ENCODE measurements at places on chromosomes 12 and 14.

DNA sequence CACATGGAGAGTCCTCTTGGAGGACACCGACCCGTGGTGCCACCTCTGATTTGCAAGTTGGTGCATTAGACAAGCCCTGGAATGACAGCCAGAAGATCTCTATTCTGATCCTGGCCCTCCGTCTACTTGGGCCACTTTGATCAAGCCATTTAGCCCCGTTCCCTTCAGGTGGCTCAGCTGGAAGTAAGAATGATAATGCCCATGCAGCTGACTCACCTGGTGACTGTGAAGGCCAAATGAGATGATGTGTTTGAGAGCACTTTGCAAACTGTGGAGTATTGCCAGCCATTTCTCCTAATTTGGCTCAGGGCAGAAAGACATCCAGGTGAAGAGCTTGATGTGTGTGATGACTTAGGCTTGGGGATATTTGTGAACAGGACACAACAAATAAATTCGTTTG lies 165.9 kb downstream of the ETV6 start:
- DNase-seq = no peak

DNA sequence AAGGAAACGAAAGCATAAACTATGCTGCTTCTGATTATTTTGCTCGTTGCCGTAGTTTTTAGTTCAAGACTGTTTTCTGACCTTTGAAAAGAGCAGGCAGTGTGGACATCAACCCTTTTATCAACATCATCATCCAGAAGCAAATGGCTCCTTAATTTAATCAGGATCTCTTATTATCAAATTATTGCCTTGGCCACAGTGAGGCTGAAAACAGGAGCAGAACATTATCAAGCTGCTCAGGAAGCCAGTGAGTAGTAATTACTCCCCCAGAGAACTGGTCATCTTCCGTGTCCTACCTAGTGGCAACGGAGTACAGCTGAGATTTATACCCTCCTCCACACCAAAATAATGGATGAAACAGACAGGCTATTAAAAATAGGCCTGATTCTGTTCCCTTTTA lies 2.2 kb upstream of the DIABLO start:
- DNase-seq = no peak

DNA sequence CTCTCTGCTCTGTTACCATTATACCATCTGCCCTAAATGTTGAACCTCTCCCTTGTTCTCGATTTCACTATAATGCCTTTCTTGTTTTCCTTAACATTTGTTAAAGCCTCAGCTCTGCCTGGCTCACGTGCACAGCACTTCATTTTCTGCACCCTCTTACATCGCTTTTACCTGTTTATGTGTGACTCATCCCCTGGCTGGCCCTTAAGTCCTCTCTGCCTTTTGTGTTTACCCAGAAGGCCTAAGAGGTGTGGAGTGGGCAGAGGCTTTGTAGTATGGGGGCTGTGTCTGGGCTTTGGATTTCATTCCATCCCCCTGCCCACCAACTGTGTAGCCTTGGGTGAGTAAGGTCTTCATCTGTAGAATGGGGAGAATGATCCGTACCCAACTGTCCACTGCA lies 36.5 kb downstream of the UBE3B start:
- no peak for DNase-seq

- no peak for DNase-seq
These were observed 278.5 kb downstream of the ADAMTS20 start for GRCh38 chr12:43273467-43273866.

GRCh38 chr12:123369229-123369628 lies 4.6 kb upstream of the SBNO1 start:
- no peak for DNase-seq
